ENCODE measurements at places on chromosomes 3 and 15. TPM values are rescaled to one million over a fixed set of nuclear protein-coding genes. Genes with fewer than 3 reads are reported as not detected.

DNA sequence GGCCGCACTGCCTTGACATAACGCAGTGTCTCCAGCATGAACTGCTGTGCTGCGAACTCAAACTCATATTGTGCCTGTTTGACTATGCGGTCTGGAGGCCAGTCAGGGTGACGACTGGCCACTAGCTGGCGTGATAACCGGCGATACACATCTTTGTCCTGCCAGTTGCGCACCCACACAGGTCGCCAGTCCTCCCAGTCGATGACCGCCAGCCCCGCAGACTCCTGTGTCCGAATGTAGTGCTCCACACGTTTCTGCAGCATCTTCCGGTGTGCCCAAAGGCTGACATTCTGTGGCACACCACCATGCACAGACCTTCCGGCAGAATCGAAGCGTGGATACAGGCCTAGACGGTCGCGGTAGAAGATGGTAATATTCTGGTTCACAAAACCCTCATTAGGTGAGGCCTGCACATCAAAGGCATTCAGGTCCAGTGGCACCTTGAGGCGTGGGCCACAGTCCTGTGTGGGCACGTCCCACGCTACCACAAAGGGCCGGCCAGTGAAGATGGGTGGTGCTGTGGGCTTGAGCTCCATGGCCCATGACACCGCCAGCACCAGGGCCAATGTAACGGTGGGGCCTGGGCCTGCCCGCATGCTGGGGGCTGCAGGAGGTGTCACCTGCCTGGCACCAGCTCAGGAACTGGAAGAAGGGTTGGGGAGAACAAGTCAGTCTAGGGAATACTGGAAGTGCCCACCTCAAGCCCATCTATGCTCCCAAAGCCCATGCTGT, 2.5 kb downstream of the HYAL2 start:
- no peak for DNase-seq

DNA sequence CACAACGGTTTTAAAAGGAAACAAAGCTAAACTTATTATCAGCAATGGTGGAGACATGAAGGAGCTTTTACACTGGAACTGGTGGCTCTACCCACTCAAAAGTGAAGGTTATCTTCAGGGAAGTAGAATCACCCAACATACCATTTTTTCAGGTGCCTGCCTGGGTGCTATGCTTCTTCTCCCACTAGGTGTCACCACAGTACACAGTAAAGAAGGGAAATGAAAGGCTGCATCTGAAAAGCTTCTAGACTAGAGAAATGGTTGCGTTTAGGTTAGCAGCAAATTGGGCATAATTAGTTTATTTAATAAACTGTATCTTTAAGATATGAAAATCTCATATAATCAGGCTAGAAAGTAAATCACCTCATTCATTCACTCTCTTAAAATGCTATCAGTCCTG, 47.0 kb upstream of the SELENOK start:
- DNase-seq = peak; percentile 69

DNA sequence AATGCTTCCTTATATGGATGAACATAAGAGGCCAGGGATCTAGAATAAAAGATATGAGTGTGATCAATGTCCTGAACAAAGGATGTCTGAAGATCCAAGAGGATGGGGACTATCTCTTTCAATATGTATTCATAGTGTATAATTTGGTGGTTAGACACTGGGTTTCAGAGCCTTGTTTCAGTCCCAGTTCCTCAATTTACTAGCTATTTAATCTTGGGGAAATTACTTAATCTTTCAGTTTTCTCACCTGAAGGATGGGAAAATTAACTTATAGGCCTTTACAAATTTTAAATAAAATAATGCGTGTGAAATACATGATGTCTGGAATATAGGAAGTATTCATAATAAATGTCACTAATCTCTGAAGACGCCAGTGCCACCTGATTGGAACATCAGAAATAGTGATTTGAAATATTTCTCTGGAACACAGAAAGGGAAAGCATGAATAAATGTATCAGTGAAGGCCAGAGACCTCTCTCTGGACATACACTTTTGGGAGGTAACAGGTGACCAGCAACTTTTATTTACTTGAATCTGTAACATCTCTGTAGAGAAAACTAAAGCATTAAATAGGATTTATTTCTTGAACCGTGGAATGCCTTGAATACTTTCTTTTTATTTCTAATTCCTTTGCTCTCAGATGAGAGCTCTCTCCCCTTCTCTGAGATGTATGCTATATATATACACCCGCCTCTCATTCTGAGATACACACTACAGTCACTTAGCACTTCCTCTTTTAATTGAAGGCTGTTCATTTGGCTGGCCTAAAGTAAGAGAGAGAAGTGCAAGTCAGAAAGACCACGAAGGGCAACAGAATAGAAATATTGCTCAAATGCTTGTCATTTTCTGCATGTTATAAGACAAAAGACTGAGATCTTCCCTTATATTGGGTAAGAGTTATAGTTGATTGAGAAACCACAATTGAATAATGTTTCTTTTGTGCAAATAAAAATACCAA, 407.1 kb downstream of the LSAMP start:
- DNase-seq = no peak

- DNase-seq = no peak
Measured at GRCh38 chr15:24745290-24745689, 69.7 kb downstream of the NPAP1 start.

- no peak for DNase-seq
Measured at GRCh38 chr15:80501476-80501875, 97.3 kb downstream of the ARNT2 start.

KIF15 gene
- 31.8 TPM for total RNA-seq

LRRC31 gene
- 0.04 TPM for total RNA-seq
